ENCODE measurements at places on chromosomes 16 and 17. TPM values are rescaled to one million over a fixed set of nuclear protein-coding genes. Genes with fewer than 3 reads are reported as not detected.
A peak's percentile ranks its signal among the peaks of the same experiment; 100 is the strongest.

- H3K4me3 ChIP-seq = peak overlapping the region; percentile 56
- peaks cover 59% of the 10 kb centered on the region for H3K4me1 ChIP-seq
- H3K27me3 ChIP-seq = no peaks in the 10 kb centered on the region
Observed at GRCh38 chr16:88703486-88704309, 2.5 kb downstream of the RNF166 start.

- H3K27ac ChIP-seq = no peak overlapping the region
- no peak for DNase-seq
- peaks cover 14% of the 10 kb centered on the region for H3K36me3 ChIP-seq
Observed at GRCh38 chr17:76783146-76783545, 45.2 kb downstream of the MFSD11 start.

GRCh38 chr17:45334701-45335677, 18.2 kb upstream of the MAP3K14 start:
- no peak overlapping the region for H3K4me3 ChIP-seq
- H3K36me3 ChIP-seq = no peaks in the 10 kb centered on the region
- H3K27me3 ChIP-seq = no peaks in the 10 kb centered on the region
- H3K27ac ChIP-seq = no peak overlapping the region

DNA sequence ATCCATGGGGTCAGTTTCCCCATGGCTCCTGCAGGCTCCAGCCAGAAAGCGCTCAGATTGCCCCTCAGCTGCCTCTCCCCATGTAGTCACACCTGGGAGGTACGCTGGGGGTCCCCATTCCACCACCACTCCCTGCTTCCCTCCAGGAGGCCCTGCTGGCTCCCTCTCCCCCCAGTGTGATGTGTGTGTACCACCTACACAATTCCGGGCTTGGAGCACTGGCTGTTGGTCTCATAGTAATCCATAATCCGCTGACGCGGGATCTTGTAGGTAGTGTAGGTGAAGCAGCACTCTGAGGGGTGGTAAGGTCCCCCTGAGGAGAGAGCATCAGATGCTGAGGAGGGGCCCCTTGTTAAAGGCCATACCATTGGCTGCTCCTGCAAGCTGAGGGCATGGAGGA, 2.4 kb downstream of the CCL14 start:
- no peak for DNase-seq
- H3K27ac ChIP-seq = no peak overlapping the region
- no peaks in the 10 kb centered on the region for H3K27me3 ChIP-seq

DNA sequence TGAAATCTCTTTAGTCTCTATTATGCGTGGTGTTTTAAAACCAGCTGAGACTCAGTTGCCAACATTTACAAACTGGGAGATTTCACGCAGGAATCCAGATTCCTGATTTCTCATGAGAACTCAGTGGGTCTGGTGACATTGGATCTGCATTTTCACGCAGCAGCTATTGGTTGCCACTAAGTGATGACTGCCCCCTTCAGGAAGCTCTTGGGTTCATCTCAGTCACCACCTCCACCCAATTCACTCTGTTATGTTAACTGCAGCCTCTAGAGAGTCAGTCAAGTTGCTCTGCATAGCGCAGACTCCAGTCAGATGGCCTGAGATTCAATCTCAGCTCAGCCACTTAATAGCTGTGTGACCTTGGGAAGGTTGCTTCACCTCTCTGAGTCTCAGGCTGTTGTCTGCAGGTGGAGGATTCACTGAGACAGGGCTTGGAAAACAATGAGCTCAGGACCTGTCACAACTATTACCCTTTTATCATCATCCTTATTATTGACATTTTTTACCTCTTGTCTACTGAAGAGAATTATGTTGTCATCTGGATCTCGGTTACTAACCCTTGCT, 6.4 kb downstream of the SHISA9 start:
- no peaks in the 10 kb centered on the region for H3K4me1 ChIP-seq
- no peak for DNase-seq
- H3K27ac ChIP-seq = no peak overlapping the region
- no peak overlapping the region for H3K4me3 ChIP-seq
- peaks cover 6% of the 10 kb centered on the region for H3K27me3 ChIP-seq

DNA sequence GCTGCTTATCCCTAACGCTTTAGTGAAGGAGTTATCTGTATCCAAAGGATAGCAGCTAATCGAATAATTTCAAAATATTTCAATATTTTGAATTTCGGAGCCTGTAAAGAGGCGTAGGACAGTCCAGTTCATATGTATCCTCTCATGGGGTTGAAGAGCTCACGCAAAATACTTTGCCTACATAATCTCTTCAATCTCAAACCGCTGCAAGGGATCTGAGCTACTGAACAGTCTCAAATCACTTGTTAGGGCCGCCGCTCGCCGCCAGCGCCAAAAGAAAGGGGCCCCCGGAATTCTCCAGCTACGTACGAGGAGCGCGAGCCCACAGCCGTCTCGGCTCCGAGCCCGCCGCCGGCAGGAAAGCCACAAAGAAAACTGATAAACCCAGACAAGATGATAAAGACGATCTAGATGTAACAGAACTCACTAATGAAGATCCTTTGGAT, 601 bp upstream of the RFWD3 start:
- no peaks in the 10 kb centered on the region for H3K27me3 ChIP-seq
- peak overlapping the region; percentile 41 for H3K27ac ChIP-seq
- DNase-seq = no peak
- H3K4me1 ChIP-seq = no peaks in the 10 kb centered on the region
- H3K36me3 ChIP-seq = no peaks in the 10 kb centered on the region

- H3K4me1 ChIP-seq = no peaks in the 10 kb centered on the region
- no peak overlapping the region for H3K27ac ChIP-seq
- no peak overlapping the region for H3K4me3 ChIP-seq
- H3K27me3 ChIP-seq = no peaks in the 10 kb centered on the region
- DNase-seq = no peak
Observed at GRCh38 chr16:71297341-71297634, 8.1 kb upstream of the CMTR2 start.

- no peak overlapping the region for H3K27ac ChIP-seq
- H3K36me3 ChIP-seq = no peaks in the 10 kb centered on the region
- no peak overlapping the region for H3K4me3 ChIP-seq
- H3K27me3 ChIP-seq = no peaks in the 10 kb centered on the region
- DNase-seq = no peak
- no peaks in the 10 kb centered on the region for H3K4me1 ChIP-seq
Observed at GRCh38 chr16:21192991-21193390, 18.4 kb downstream of the ZP2 start.

- H3K4me3 ChIP-seq = no peak overlapping the region
- H3K27ac ChIP-seq = no peak overlapping the region
Observed at GRCh38 chr16:4679156-4679849, 14.1 kb upstream of the NUDT16L1 start.

DNA sequence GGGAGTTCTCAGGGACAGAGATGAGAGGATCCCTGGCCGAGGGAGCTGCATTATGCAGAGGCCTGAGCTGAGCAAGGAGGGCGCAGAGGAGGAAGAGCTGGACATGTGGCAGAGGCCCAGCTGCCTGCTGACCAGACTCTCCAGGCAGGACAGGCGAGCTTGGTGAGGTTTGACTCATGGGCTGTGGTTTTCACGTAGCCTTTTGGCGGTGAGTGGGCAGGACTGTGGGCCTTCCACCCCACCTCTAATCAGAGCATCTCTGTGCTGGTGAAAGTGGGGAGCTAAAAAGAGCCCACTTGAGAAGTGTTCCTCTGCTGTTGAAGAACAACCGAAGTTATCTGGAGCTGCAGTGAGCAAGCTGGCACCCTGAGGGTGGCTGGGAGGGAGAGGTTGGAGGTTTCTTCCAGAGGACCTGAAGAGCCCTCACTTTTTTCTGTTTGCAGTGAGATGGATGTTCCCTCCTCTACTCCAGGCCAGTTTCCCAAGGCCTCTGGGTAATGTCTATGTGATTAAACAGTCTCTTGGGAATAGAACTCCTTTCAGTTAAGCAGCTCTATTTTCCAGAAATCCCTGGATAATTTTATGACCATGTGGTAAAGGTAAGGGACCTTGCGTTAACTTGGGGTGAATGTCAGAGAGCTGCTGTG, 11.9 kb downstream of the EPN2 start:
- no peak overlapping the region for H3K4me3 ChIP-seq
- H3K27me3 ChIP-seq = no peaks in the 10 kb centered on the region
- no peaks in the 10 kb centered on the region for H3K36me3 ChIP-seq
- no peak overlapping the region for H3K27ac ChIP-seq

- no peaks in the 10 kb centered on the region for H3K27me3 ChIP-seq
- H3K4me1 ChIP-seq = no peaks in the 10 kb centered on the region
- no peaks in the 10 kb centered on the region for H3K36me3 ChIP-seq
- DNase-seq = no peak
- H3K4me3 ChIP-seq = no peak overlapping the region
- no peak overlapping the region for H3K27ac ChIP-seq
Observed at GRCh38 chr17:6494239-6494941, 50.1 kb downstream of the PIMREG start.

GRCh38 chr17:50778471-50778870, 11.2 kb upstream of the ANKRD40CL start:
- H3K4me3 ChIP-seq = no peak overlapping the region
- no peaks in the 10 kb centered on the region for H3K27me3 ChIP-seq
- H3K27ac ChIP-seq = no peak overlapping the region
- no peak for DNase-seq

DNA sequence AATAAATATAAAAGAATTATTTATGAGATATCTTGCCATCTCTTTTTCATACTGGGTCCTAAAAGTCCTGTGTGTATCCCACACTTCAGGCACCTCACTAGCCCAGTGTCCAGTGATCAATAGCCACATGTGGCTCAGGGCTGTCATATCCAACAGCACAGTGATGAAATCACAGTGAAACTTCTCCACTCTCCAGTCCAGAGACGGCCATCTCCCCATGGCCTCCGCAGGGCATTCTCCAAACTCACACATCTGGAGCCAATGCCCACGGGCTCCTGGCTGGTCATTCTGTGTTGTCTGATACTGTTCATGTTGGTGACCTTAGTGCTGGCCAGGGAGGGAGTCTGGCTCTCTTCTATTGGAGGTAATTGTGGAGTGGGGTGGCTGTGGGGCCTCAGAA, 125.2 kb upstream of the SDK2 start:
- no peak overlapping the region for H3K27ac ChIP-seq
- H3K4me1 ChIP-seq = no peaks in the 10 kb centered on the region
- H3K36me3 ChIP-seq = no peaks in the 10 kb centered on the region
- no peak overlapping the region for H3K4me3 ChIP-seq
- DNase-seq = no peak

DNA sequence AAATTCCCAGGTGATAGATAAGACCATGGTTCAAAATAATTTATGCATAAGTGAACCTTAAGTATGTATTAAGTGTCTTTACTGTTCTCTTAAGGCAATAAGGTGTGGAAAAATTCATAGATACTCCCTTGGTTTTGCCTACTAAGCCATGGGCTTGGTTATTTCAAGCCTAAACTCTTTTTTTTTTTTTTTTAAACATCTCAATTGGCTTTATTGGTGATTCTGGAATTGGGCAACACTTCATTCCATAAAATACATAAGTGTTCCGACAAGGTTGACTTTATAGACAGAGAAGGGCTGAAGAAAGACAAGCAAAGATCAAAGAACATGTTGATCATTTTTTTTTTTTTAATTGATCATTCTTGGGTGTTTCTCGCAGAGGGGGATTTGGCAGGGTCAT, 73.5 kb downstream of the ESRP2 start:
- no peak overlapping the region for H3K27ac ChIP-seq
- H3K4me3 ChIP-seq = no peak overlapping the region
- DNase-seq = no peak
- H3K36me3 ChIP-seq = peaks cover 8% of the 10 kb centered on the region
- no peaks in the 10 kb centered on the region for H3K4me1 ChIP-seq

GRCh38 chr16:85554889-85555718, 58.0 kb upstream of the GSE1 start:
- H3K27me3 ChIP-seq = no peaks in the 10 kb centered on the region
- peak overlapping the region; percentile 83 for H3K27ac ChIP-seq
- peak; percentile 52 for DNase-seq
- peak overlapping the region; percentile 84 for H3K4me3 ChIP-seq
- peaks cover 13% of the 10 kb centered on the region for H3K4me1 ChIP-seq
- H3K36me3 ChIP-seq = no peaks in the 10 kb centered on the region

DNA sequence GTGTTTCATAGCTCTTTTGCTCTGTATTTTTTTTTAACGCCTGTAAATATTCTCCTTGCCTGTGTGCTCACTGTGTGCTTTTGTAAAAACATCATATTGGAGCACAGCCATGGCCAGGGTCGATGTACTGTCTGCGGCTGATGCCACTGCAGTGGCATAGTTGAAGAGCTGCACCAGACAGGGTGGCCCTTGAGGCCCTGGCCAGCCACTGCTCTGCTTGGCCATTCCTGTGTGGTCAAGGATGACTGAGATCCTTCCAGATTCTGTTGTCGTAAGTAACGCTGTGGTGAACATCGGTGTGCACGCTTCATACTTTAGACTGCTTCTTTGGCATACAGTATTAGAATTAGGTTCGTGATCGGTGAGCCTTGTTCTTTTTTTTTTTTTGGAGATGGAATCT, 14.6 kb downstream of the CRAMP1 start:
- no peaks in the 10 kb centered on the region for H3K4me1 ChIP-seq
- H3K36me3 ChIP-seq = no peaks in the 10 kb centered on the region
- no peak overlapping the region for H3K27ac ChIP-seq
- no peak overlapping the region for H3K4me3 ChIP-seq
- no peaks in the 10 kb centered on the region for H3K27me3 ChIP-seq

DNA sequence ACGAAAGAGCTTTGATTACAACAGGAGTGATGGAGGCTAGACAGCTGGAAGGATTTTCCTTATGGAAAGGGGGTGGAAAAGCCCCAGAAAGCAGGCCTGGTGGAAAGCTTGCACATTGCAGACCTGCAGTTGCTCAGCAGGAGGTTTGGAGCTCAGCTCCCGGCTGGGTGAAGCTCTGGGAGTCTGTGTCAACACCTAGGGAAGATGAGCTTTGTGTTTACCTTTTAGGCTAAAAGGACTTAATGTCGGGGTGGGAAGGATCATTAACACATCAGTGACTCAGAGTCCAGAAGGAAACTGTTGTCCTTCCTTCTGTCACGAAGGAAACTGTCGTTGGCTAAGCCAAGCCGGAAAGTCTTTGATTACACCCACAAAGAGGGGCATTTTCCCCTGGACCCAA, 48.2 kb downstream of the RAP1GAP2 start:
- no peaks in the 10 kb centered on the region for H3K4me1 ChIP-seq
- H3K36me3 ChIP-seq = no peaks in the 10 kb centered on the region
- no peak overlapping the region for H3K27ac ChIP-seq
- no peak for DNase-seq
- no peaks in the 10 kb centered on the region for H3K27me3 ChIP-seq

- no peaks in the 10 kb centered on the region for H3K27me3 ChIP-seq
- no peaks in the 10 kb centered on the region for H3K4me1 ChIP-seq
- H3K27ac ChIP-seq = no peak overlapping the region
- DNase-seq = no peak
- H3K4me3 ChIP-seq = no peak overlapping the region
- H3K36me3 ChIP-seq = no peaks in the 10 kb centered on the region
Observed at GRCh38 chr16:49409121-49409520, 35.5 kb downstream of the C16orf78 start.

Gene MATCAP1
- 0.78 TPM for polyA plus RNA-seq

Gene TPSG1
- polyA plus RNA-seq = not detected

Gene COPZ2
- 0.75 TPM for polyA plus RNA-seq

Gene MFSD6L
- not detected for polyA plus RNA-seq

Gene TBX6
- polyA plus RNA-seq = 0.38 TPM

Gene RPS6KB1
- 27.3 TPM for polyA plus RNA-seq

Gene LRRC45
- polyA plus RNA-seq = 6.3 TPM
